Smooth muscle cell of the pulmonary artery (primary cell): ENCODE measurements at places on chromosomes 12 and 14. TPM values are rescaled to one million over a fixed set of nuclear protein-coding genes. Genes with fewer than 3 reads are reported as not detected.

The RNASE2 gene
- total RNA-seq = not detected in 2 replicates

The ZNF605 gene
- total RNA-seq = 16.1 and 17.3 TPM in 2 replicates

The SLC25A29 gene
- 13.4 and 32.0 TPM in 2 replicates for total RNA-seq

The SLCO1C1 gene
- 0.63 and 2.0 TPM in 2 replicates for total RNA-seq

The INSM2 gene
- not detected in 2 replicates for total RNA-seq

The LRRK2 gene
- total RNA-seq = 5.1 and 12.3 TPM in 2 replicates

The CARMIL3 gene
- 0.17 TPM in 1 of 2 replicates, not detected in the other for total RNA-seq

The SLC41A2 gene
- 25.7 and 28.4 TPM in 2 replicates for total RNA-seq

The MYH6 gene
- not detected in 2 replicates for total RNA-seq

The RNASE13 gene
- not detected in 2 replicates for total RNA-seq

The POLE gene
- 15.7 and 18.5 TPM in 2 replicates for total RNA-seq

The LRP1 gene
- 1,272 and 1,561 TPM in 2 replicates for total RNA-seq

The KRT71 gene
- total RNA-seq = not detected in 2 replicates

The GALNT6 gene
- total RNA-seq = 11.6 and 105 TPM in 2 replicates

The TCL1B gene
- total RNA-seq = not detected in 2 replicates

The RNF212B gene
- not detected in 2 replicates for total RNA-seq

The INHBC gene
- total RNA-seq = not detected in 2 replicates

The B3GNT4 gene
- 0.52 and 0.59 TPM in 2 replicates for total RNA-seq

The ALG10B gene
- 4.4 and 6.7 TPM in 2 replicates for total RNA-seq

The USP44 gene
- 0.69 and 1.8 TPM in 2 replicates for total RNA-seq

The TSPAN8 gene
- total RNA-seq = 9.8 and 108 TPM in 2 replicates

The ORAI1 gene
- total RNA-seq = 8.7 and 14.1 TPM in 2 replicates

The TRMT61A gene
- total RNA-seq = 10.6 and 16.8 TPM in 2 replicates

The TAS2R9 gene
- total RNA-seq = not detected in 2 replicates

The PEBP1 gene
- 182 and 290 TPM in 2 replicates for total RNA-seq

The KRT77 gene
- not detected in 2 replicates for total RNA-seq

The GNPTAB gene
- 46.3 and 65.9 TPM in 2 replicates for total RNA-seq

The CLEC6A gene
- not detected in 2 replicates for total RNA-seq

The MGP gene
- total RNA-seq = 81.2 and 251 TPM in 2 replicates

The KLRC3 gene
- not detected in 2 replicates for total RNA-seq

The PSMC6 gene
- total RNA-seq = 90.2 and 97.8 TPM in 2 replicates

The TMEM63C gene
- total RNA-seq = under 0.01 and 0.17 TPM in 2 replicates

The CISTR gene
- not detected in 2 replicates for total RNA-seq

The METTL25 gene
- total RNA-seq = 9.3 TPM in 2 replicates

The BMP4 gene
- 9.7 and 20.0 TPM in 2 replicates for total RNA-seq

The BIN2 gene
- not detected in 2 replicates for total RNA-seq

The TPH2 gene
- total RNA-seq = not detected in 2 replicates

The METTL1 gene
- total RNA-seq = 6.2 and 13.6 TPM in 2 replicates

The HPD gene
- total RNA-seq = 0.46 and 1.4 TPM in 2 replicates

The DCN gene
- total RNA-seq = 72.0 and 212 TPM in 2 replicates

The OR6C65 gene
- not detected in 2 replicates for total RNA-seq

The NID2 gene
- 183 and 734 TPM in 2 replicates for total RNA-seq

The ERP27 gene
- not detected in 2 replicates for total RNA-seq

The CCDC175 gene
- not detected in 2 replicates for total RNA-seq

The ANO2 gene
- total RNA-seq = 0.07 TPM in 1 of 2 replicates, not detected in the other

The CCDC198 gene
- not detected in 2 replicates for total RNA-seq

The GNG2 gene
- 13.7 and 43.6 TPM in 2 replicates for total RNA-seq

The CEBPE gene
- total RNA-seq = not detected in 2 replicates

The EXOC5 gene
- total RNA-seq = 62.9 and 80.2 TPM in 2 replicates

The AMIGO2 gene
- total RNA-seq = 10.8 and 48.2 TPM in 2 replicates
